ENCODE measurements at places on chromosomes 16 and 17. TPM values are rescaled to one million over a fixed set of nuclear protein-coding genes. Genes with fewer than 3 reads are reported as not detected.

HOXB4 gene
- not detected for total RNA-seq

LGALS9B gene
- total RNA-seq = not detected

AP2B1 gene
- 288 TPM for total RNA-seq

KLHL10 gene
- not detected for total RNA-seq

SLC5A11 gene
- total RNA-seq = not detected

TERB1 gene
- 0.16 TPM for total RNA-seq

TMEM88 gene
- total RNA-seq = 33.7 TPM

DNA sequence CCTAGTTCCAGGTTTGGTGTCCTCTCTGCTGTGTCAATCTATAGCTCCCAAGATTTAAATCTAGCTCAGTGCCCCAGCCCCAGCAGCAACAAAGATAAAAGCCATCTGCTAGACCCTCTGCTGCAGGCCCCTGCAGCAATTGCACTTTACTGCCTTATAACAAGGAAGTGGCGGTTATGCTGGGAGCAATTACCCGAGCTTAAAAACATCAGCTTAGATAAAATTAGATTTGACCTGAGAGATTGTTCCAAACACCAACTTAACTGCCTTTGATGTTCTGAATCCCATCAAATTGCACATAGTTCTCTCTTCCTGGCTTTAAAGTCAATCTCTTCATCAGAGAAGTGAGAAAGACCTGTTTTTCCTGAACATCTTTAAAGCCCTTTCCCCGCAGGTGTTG is 62.4 kb upstream of the SHISA6 start:
- no peak overlapping the region for H3K4me3 ChIP-seq
- H3K27me3 ChIP-seq = no peaks in the 10 kb centered on the region
- H3K4me1 ChIP-seq = no peaks in the 10 kb centered on the region
- H3K36me3 ChIP-seq = no peaks in the 10 kb centered on the region
- DNase-seq = no peak
- no peak overlapping the region for H3K27ac ChIP-seq

DNA sequence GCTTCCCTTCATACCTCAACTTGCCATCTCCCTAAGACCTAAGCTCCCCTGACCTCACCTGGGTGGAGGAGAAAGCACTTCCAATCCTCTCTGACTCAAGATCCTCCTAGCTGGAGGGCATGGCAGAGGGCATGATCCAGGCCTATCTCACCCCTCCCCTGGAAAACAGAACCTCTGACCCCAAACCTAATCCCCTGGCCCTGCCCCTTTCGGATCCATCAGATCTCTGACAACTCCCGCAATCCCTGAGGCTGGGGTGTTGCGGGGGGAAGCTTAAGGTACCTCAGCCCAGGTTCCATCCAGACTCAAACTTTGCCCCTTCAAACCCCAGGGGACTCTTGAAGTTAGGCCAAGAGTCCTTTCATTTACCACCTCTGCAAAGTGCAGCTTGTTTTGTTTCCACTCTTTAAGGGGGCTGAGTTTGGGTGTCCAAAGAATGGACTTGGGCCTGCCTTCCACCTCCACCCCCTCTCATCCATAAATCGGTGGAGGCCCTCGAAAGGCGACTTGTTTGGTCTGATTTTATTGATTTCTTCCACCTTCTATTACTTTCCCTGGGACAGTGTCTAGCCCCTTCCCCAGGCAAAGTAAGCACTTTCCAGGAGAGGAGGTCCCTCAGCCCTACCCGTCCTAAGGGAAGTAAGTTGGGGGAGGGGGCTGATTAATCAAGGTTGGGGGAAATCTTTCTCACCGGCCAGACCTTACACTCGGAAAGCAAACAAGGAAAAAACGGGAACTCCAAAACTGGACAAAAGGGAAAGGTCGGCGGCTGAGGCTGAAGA is 2.6 kb downstream of the EPOP start:
- H3K27me3 ChIP-seq = peaks cover 73% of the 10 kb centered on the region
- no peak overlapping the region for H3K27ac ChIP-seq
- H3K4me1 ChIP-seq = peaks cover 7% of the 10 kb centered on the region

DNA sequence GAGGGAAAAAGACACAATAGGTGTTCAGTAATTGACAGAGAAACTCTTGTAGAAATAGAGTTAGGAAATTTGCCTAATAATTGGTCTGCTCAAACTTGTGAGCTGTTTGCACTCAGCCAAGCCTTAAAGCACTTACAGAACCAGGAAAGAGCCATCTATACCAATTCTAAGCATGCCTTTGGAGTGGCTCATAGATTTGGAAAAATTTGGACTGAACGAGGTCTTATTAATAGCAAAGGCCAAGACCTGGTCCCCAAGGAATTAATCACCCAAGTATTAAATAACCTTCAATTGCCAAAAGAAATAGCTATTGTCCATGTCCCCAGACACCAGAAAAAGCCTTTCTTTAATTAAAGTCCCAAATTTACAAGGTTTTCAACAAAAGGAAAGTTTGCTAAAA is 90.3 kb downstream of the EMP2 start:
- DNase-seq = no peak
- no peaks in the 10 kb centered on the region for H3K36me3 ChIP-seq
- H3K4me1 ChIP-seq = no peaks in the 10 kb centered on the region
- no peaks in the 10 kb centered on the region for H3K27me3 ChIP-seq
- H3K27ac ChIP-seq = no peak overlapping the region

GRCh38 chr17:18121144-18121910 is 12.8 kb downstream of the MYO15A start:
- H3K4me3 ChIP-seq = no peak overlapping the region
- H3K27me3 ChIP-seq = peaks cover 3% of the 10 kb centered on the region
- H3K27ac ChIP-seq = no peak overlapping the region
- H3K36me3 ChIP-seq = no peaks in the 10 kb centered on the region
- DNase-seq = no peak

DNA sequence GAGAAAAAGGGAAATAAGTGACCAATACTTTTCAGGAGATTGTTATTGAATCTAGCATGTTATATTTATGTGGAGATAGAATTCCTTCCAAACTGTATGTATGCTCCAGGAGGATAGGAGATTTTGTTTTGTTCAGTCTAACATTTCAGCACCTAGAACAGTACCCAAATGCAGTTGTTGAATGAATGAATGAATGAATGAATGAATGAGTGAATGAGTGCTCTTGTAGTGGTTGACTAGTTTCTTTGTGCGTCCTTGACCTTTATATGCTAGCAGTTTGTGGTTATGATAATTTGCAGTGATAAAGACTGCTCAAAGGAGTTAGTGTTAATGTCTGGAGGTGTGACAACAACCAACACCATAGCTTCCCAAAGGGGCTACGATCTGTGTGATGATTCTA is 663.5 kb upstream of the GOT2 start:
- H3K27me3 ChIP-seq = peaks cover 2% of the 10 kb centered on the region
- no peaks in the 10 kb centered on the region for H3K4me1 ChIP-seq
- H3K4me3 ChIP-seq = no peak overlapping the region
- no peak overlapping the region for H3K27ac ChIP-seq

GRCh38 chr17:44095647-44096496 is 25.3 kb downstream of the G6PC3 start:
- peak overlapping the region; percentile 93 for H3K27ac ChIP-seq
- H3K4me3 ChIP-seq = peak overlapping the region; percentile 30
- DNase-seq = peak; percentile 86
- peaks cover 2% of the 10 kb centered on the region for H3K36me3 ChIP-seq

GRCh38 chr17:66302761-66303626 is 581 bp downstream of the PRKCA start:
- H3K36me3 ChIP-seq = no peaks in the 10 kb centered on the region
- H3K27me3 ChIP-seq = no peaks in the 10 kb centered on the region
- peaks cover 21% of the 10 kb centered on the region for H3K4me1 ChIP-seq
- peak overlapping the region; percentile 49 for H3K27ac ChIP-seq
- H3K4me3 ChIP-seq = peak overlapping the region; percentile 81
- DNase-seq = peak; percentile 44

DNA sequence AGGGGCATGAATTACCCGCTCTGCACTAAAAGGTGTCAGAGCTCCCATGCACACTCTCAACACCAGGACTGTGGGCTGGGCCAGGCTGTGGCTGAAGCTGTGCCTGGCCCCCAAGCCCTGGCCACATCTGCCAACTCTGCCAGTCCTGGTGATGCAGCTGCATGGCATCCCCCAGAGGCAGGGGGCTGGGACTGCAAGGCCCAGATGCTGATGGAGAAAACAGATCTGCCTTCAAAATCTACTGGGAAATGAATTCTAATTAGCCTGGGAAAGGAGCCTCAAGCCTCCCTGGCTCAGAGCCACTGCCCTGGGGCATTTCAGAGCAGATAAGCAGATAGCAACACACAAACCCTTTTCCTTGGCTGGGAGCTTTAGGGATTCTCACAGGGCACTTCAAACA is 3.4 kb downstream of the CHST6 start:
- peaks cover 12% of the 10 kb centered on the region for H3K27me3 ChIP-seq
- no peak overlapping the region for H3K4me3 ChIP-seq
- H3K36me3 ChIP-seq = no peaks in the 10 kb centered on the region
- H3K4me1 ChIP-seq = no peaks in the 10 kb centered on the region
- DNase-seq = no peak

- H3K27me3 ChIP-seq = no peaks in the 10 kb centered on the region
- H3K36me3 ChIP-seq = no peaks in the 10 kb centered on the region
- H3K27ac ChIP-seq = no peak overlapping the region
Observed at GRCh38 chr17:76252040-76252954, 12.0 kb upstream of the RNF157 start.

DNA sequence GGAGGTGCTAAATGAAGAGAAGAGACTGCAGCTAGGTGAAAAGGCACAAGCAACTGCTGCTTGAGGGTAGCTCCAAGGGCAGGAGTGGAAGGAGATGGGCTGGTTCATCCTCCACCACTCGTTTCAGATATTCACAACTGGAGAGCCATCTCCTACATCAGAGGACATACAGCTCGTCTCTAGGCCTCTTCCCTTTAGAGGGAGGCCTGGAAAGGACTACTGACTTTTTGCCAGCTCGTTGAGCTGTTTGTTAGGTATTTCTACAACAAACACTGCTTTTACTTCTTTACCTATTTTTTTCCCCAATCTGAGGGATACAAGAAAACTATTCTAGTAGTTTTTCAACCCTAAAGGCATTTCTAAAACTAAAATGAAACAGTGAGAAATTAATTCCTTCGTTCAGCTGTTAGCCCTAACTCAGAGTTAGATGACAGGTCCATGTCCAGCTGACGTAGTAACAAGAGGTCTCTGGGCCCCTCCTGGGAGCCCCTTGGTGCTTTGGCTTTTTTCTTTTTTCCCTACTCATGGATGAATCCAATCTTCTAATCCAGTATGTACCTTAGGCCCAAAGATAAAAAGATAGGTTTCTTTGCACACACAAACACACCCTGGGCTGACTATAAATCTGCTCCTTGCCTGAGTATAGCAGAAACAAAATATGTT is 47.8 kb upstream of the TBX2 start:
- H3K27ac ChIP-seq = no peak overlapping the region
- no peak overlapping the region for H3K4me3 ChIP-seq
- H3K27me3 ChIP-seq = no peaks in the 10 kb centered on the region
- no peaks in the 10 kb centered on the region for H3K36me3 ChIP-seq
- DNase-seq = no peak
